ENCODE measurements at places on chromosomes 4 and X.
A peak's percentile ranks its signal among the peaks of the same experiment; 100 is the strongest.

DNA sequence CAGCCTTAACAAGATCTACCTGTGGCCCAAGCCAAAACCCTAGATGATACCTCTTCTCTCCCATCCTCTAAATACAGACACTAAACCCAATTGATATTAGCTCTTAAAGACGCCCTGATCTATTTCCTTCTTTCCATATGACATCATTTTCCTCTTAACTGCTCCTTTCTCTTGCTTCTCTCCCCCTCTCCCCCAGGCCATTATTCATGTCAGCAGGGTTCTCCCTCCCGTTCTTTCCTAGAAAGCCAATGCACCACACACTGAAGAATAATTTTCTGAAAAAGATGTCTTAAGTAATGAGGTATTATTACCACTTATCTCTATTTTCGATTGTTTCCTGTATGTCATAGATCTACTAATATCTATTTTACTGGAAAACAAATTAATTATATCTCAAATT is 9.7 kb upstream of the ING2 start:
- no peak for DNase-seq

GRCh38 chrX:111123606-111124179 is 27.7 kb downstream of the PAK3 start:
- no peak for DNase-seq

GRCh38 chrX:68945081-68945602 is 116.3 kb downstream of the EFNB1 start:
- DNase-seq: no peak

- DNase-seq: no peak
Measured at GRCh38 chrX:65406532-65406931, 128.1 kb downstream of the LAS1L start.

DNA sequence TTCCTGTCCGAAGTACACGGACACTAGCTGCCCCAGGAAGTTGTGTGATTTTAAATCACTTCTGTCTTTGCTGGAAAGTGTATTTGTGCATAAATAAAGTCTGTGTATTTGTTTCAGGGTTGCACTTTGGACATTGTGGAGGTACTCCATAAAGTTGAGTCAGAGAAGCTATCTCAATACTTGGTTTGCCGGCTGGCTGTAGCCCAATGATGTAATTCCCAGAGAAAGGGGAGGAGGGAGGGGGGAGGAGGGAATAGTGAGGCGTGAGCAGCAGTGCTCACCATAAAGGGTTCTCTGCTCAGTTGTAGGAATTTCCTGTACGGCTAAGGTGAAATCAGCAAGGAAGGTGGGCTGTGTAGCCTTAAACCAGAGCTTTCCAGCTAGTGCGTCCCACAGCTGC is 7.5 kb downstream of the APEX2 start:
- peak; percentile 10 for DNase-seq

GRCh38 chr4:119707336-119707735 is 78.7 kb upstream of the PDE5A start:
- no peak for DNase-seq

GRCh38 chrX:103099691-103100090 is 6.7 kb upstream of the NXF3 start:
- DNase-seq: no peak

DNA sequence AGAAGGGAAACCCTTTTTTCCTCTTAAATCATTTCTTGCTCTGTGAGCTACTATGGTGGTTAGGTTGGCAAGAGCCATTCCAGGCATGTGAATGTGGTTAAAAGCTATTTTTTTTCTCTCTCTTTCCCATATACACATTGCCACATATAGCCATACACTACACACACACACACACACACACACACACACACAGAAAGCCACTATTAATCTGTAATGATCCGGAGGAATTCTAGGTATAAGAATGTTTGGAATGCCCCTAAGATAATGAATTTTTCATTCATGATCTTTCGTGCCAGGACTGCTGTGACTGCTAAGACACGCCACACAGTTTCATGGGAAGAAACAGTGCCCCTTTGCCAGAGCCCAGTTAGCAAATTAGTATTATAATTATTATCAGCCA is 21.8 kb upstream of the TLL1 start:
- no peak for DNase-seq

GRCh38 chrX:39855748-39856129 is 242.0 kb downstream of the BCOR start:
- peak; percentile 92 for DNase-seq

DNA sequence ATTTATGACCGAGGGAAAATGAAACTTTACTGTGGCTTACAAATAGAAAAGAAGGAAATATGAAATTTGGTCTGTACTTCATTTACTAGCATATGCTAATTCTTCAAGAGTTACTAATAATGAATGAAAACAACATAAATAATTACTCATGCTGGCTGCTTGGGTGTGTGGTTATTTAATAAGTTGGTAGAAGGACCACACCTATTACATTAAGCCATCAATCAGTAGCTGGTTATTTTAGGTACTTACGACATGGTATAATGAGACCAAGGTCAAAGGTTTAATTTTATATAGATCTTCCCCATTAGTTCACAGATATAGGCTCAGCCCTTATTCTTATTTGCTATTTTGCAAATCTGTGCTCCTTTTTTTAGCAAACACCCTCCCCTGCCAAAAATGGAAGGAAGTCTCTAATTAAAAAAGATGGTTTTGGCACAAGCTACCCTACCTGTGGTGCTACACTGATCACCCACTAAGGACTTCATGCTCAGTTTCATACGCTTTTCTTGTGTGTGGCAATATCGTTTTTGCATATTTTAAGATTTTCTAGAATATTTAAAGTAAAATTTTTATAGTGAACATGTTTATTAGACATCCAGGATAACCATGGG is 14.1 kb downstream of the TMPRSS11D start:
- DNase-seq: no peak

GRCh38 chr4:138103597-138104283 is 138.4 kb downstream of the SLC7A11 start:
- no peak for DNase-seq

GRCh38 chr4:2925931-2926860 is 37.0 kb downstream of the NOP14 start:
- no peak for DNase-seq

DNA sequence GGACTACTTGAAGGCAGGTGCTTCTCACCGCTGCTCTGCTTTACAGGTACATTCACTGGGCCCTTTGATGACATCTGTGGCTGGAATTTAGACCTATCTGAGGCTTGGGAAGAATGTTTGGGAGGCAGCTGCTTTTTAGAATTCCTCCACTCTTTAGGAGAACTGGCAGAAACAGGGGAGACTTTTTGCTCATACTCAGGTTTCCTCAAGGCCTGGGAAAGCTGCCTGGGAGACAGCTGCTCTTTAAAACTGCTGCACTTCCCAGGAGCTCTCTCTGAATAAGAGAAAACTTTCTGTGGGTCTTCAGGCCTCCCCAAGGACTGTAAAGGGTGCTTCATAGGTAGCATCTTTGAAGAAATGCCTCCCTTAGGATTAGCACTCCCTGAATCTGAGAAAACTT is 14.3 kb downstream of the CT47C1 start:
- DNase-seq: peak; percentile 18

DNA sequence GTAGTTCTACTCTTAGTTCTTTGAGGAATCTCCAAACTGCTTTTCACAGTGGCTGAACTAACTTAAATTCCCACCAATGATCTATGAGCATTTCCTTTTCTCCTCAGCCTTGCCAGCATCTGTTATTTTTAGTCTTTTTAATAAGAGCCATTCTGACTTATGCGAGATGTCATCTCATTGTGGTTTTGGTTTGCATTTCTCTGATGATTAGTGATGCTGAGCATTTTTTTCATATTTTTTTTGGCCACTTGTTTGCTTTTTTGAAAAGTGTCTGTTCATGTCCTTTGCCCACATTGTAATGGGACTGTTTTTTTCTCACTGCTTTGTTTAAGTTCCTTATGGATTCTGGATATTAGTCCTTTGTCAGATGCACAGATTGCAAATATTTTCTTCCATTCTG is 21.5 kb upstream of the PHKA1 start:
- no peak for DNase-seq

DNA sequence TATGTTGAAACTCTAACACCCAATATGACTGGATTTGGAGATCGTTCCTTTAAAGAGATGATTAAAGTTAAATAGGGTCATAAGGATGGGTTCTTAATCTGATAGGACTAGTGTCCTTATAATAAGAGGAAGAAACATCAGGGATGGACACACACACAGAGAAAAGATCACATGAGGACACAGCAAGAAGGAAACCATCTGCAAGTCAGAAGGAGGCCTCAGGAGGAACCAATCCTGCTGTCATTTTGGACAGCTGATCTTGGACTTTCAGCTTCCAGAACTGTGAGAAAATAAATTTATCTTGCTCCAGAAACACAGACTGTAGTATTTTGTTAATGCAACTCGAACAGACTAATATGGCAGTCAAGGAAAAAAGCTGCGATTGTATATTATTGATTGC is 631.5 kb downstream of the PCDH7 start:
- DNase-seq: no peak

- no peak for DNase-seq
Measured at GRCh38 chr4:38223782-38224236, 263.6 kb downstream of the PTTG2 start.

GRCh38 chr4:154590329-154591006 is at the start of gene FGA:
FGA (minus strand) TSS chr4:154590742; CDS start chr4:154590687, 55 bp downstream.
- DNase-seq: peak; percentile 73

DNA sequence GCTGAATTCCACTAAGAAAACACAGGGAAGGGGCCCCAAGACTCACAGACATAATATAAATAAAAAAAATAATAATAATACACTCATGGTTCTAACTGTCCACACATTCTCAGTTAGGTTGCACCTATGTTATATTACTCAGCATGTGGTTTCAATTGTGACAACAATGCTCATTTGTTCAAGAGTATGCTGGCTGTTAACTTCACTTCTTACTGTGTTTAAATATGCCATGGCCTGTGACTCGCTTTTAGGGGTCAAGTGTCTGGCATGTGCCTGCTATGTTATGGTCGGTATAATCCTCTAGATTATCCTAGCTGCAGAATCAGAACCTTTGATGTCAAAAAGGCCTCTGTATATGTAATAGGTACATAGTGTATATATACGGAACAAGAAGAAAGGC is 324.8 kb upstream of the INTU start:
- DNase-seq: no peak

DNA sequence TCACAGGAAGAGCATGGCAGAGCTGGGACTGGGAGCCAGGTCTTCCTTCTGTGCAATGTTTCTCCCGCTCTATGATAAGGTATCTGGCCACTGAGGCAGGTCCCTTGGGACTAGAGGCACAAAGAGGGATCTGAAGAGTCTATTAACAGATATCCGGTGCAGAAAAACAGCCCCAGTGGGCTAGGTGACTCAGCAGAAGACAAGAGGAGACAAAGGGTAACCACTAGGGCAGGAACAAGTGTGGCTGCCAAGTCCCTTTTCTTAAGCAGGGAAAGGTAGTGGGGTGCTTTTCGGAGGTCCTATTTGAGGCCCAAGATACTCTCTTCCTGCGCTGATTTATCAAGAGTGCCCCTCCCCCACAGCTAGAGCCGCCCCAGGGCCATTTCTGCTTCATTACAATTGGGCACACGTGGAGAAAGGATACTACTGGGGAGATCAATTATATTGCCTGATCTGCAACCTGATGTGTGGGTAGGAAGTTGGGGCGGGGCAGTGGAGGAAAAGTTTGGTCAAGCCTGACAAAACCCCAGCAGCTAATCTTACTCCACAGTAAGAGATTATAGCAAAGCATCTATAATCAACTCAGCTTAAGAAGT is at the start of gene DGAT2L6:
DGAT2L6 (plus strand) TSS at position 546 of the 596 bp plus-strand sequence. CDS start 100 bp downstream, outside the sequence.
- no peak for DNase-seq

- DNase-seq: peak; percentile 77
Measured at GRCh38 chr4:972651-973424, 531 bp downstream of the DGKQ start.

DNA sequence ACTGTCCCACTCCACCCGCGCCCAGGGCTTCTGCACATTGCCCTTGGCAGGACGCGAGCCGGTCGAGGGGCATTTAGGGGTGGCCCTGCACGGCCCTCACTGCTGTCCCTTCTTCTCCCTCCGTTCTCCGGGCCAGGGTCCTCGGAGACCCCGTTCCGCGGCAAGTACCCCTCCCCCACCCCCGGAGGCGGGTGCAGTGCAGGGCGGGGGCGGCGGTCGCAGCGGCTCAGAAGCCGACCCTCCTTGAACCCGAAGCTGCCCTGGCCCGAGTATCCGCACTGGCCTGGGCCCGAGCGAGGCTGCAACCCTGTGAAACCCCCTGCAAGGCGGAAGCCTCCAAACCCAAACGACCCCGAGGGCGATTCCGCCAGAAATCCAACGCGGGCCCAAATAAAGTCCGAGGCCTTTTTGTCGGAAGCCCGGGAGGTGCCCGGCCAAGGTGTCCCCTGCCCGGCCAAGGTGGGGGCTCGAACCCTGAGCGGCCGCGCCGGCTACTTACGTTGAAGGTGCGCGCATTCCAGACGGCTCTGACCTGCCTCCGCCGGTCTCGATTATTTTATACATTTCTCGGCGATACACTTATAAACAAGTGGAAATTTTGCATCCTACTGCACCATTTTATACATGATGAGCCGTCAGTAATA is 53.1 kb upstream of the TMEM33 start:
- DNase-seq: peak; percentile 76

- DNase-seq: peak; percentile 3
Measured at GRCh38 chrX:66200050-66200664, 36.1 kb downstream of the HEPH start.

DNA sequence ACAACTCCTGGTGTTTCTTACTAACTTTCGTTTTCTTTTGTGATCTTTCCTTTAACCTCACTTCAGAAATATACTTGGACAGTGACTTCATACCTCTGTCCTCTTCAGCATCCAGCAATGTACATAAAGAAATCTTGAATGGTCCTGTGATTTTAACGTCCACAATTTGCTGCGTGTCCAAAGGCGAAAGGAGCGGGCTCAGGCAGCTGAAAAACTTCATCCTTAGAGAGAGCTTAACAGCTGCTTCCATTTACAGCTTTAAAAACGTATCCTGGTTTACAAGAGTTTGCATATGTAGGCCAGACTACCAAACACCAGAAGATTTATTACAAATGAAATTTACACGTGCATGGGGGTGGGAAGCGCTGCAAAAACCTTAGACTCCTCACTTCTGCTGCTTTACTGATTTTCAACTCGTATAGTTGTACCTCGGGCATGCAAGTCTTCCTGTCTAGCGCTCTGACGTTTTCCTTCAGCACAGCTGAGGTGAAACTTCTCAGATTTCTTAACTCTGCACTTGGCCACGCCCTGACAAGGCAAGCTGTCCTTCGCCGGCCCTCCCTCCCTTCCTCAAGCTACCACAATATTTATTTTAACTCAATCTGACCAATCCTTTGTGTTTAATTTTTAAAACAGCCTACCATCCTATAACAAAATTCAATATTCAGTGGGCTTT is 406.4 kb downstream of the FAM47A start:
- DNase-seq: no peak

DNA sequence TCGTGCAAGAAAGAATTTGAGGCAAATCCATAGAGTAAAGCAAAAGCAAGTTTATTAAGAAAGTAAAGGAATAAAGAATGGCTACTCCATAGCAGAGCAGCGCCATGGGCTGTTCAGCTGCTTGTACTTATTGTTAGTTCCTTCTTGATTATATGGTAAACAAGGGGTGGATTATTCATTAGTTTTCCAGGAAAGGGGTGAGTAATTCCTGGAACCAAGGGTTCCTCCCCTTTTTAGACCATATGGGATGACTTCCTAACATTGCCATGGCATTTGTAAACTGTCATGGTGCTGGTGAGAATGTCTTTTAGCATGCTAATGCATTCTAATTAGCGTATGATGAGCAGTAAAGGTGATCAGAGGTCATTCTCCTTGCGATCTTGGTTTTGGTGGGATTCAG is 23.5 kb upstream of the CEP135 start:
- DNase-seq: no peak

Measured in DMS53 (cell line).